Tracheal epithelial cell (primary cell): ENCODE measurements at places on chromosomes 13 and 19. TPM values are rescaled to one million over a fixed set of nuclear protein-coding genes. Genes with fewer than 3 reads are reported as not detected.

HSPB6 gene
- 0.43 TPM in 1 of 2 replicates, not detected in the other for total RNA-seq

LILRB5 gene
- total RNA-seq: not detected in 2 replicates

TSKS gene
- total RNA-seq: not detected in 2 replicates

FBXO27 gene
- 4.9 and 9.6 TPM in 2 replicates for total RNA-seq

ZNF829 gene
- total RNA-seq: 1.5 and 2.2 TPM in 2 replicates

ICAM5 gene
- total RNA-seq: 13.2 and 32.0 TPM in 2 replicates

ZNF490 gene
- total RNA-seq: 7.0 and 7.7 TPM in 2 replicates

LINGO3 gene
- total RNA-seq: not detected in 2 replicates

ZNF468 gene
- 54.0 and 74.0 TPM in 2 replicates for total RNA-seq

TUBA3C gene
- not detected in 2 replicates for total RNA-seq

KASH5 gene
- total RNA-seq: not detected in 2 replicates

ZNF878 gene
- under 0.01 TPM in 1 of 2 replicates, not detected in the other for total RNA-seq

LILRB2 gene
- not detected in 2 replicates for total RNA-seq

MISP3 gene
- 0.64 and 0.72 TPM in 2 replicates for total RNA-seq

METTL21C gene
- total RNA-seq: not detected in 2 replicates
